Fibroblast of upper back skin (primary cell): ENCODE measurements at places on chromosomes 13 and 19.

DNA sequence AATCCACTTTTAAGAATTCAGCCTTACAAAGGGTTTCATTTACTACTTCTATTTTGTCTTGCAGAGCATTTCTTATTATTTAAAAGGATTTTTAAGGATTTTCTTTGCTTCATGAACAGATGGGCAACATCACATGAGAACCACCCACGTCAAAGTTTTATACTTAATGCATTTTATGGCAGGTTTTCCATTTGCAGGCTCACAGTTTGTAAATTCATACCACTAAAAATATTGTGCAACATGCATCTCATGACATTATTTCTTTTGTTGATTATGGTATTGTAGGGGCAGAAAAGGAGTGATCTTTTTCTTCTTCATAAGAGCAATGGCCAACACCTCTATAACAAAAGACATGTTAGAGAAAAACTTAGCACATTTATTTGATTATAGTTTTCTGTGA is 554.0 kb upstream of the SPRY2 start:
- DNase-seq = no peak

GRCh38 chr13:35600137-35600536 is 123.6 kb upstream of the MAB21L1 start:
- peak; percentile 83 for DNase-seq

- no peak for DNase-seq
Observed at GRCh38 chr13:71303144-71303543, 563.9 kb downstream of the DACH1 start.

- peak; percentile 32 for DNase-seq
Observed at GRCh38 chr13:112616586-112617362, 28.8 kb upstream of the TUBGCP3 start.

DNA sequence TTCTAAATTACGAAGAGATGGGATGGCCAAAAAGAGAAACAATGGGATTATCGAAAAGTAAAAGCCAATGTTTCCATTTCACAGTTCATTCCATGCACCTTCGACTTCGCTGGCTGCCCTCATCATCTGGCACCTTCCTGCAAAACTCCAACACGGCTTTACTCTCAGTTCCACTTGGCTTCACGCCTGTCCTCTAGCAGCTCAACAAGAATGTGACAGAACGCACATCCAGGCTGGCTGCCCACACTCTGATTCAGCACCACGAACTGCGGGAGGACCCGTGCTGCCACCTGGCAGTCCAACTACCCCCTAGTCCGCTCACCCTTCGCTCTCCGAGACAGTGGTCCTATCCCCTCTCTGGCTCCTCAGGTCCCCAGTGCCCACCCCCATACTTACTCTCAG is 11.7 kb downstream of the ATP7B start:
- no peak for DNase-seq

DNA sequence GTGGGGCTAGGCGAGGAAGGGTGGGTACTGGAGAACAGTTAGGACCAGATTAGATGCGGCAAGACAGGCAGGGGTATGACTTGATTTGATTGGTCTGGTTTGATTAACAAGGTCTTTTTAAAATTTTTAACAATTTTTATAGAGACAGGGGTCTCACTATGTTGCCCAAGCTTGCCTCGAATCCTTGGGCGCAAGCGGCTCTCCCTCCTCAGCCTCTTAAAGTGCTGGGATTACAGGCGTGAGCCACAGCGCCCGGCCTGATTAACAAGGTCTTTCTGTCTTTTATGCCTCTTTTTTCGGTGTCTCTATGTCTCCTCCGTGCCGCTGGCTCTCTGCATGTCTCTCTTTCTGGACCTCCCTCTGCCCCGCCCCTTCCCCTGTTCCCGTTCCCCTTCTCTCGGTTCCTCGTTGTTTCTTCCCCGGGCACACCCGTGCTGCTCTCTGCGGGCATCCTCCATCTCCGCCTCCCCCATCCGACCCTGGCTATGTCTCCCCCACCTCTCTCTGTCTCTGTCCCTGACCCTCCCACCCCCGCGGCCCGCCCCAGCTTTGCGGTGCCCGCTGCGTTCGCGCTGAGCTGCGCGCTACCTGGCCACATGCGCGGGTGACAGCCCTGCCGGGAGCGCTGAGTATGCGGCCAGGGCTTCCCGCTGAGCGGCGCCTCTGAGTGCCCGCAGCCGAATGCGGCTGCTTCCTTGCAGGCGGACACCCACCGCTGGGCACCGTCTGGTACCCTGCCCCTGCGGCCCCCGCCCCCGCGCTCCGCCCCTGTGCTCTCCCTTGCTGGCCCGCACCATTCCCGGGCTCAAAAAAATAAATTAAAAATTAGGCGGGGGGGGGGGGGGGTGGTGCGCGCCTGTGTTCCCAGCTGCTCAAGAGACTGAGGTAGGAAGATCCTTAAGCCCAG is 8.1 kb upstream of the SDHAF1 start:
- DNase-seq = no peak

GRCh38 chr13:39565036-39565949 is 37.7 kb downstream of the LHFPL6 start:
- DNase-seq = peak; percentile 95
